Activated T-helper 17 cell treated with anti-CD3 and anti-CD28 coated beads, Interleukin-2, amount 50 U/mL, for 72 hours (primary cell): ENCODE measurements at places on chromosomes 5 and 9.

DNA sequence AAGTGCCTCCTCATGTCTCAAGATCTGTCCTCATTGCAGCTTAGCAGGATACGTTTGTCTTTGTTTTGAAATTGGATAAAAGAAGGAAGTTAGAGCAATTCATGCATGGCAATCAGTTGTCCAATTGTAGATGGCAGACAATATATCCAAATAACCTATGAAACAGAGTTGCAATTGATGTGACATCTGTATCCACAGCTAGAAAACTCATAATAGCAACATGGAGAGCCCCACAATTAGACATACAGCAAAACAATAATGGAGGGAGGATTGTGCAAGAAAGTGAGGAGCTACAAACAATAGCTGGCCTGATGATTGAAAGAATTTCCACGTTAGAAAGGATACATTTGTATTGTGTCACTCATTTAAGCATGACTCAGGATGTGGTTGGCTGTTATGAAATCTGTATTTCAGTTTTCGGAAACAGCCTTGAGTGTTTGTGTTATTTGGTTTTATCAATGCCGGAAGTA, 132.0 kb downstream of the FAM174A start:
- peak overlapping the region; percentile 8 for H3K4me3 ChIP-seq
- H3K4me1 ChIP-seq = peaks cover 8% of the 10 kb centered on the region
- no peaks in the 10 kb centered on the region for H3K27me3 ChIP-seq

GRCh38 chr9:93265301-93265971, 81.5 kb downstream of the WNK2 start:
- peaks cover 5% of the 10 kb centered on the region for H3K4me1 ChIP-seq
- no peaks in the 10 kb centered on the region for H3K36me3 ChIP-seq
- H3K4me3 ChIP-seq = no peak overlapping the region

- peak overlapping the region; percentile 95 for H3K27ac ChIP-seq
- peak; percentile 5 for ATAC-seq
- H3K27me3 ChIP-seq = no peaks in the 10 kb centered on the region
- H3K4me3 ChIP-seq = peak overlapping the region; percentile 87
- peaks cover 14% of the 10 kb centered on the region for H3K4me1 ChIP-seq
- H3K36me3 ChIP-seq = peaks cover 5% of the 10 kb centered on the region
These were observed 1.7 kb upstream of the AGTPBP1 start for GRCh38 chr9:85743275-85744128.

- ATAC-seq = no peak
- no peaks in the 10 kb centered on the region for H3K27me3 ChIP-seq
- peaks cover under 1% of the 10 kb centered on the region for H3K36me3 ChIP-seq
- H3K27ac ChIP-seq = no peak overlapping the region
- peaks cover 3% of the 10 kb centered on the region for H3K4me1 ChIP-seq
These were observed 152.3 kb downstream of the KDM4C start for GRCh38 chr9:6910032-6910431.

- no peaks in the 10 kb centered on the region for H3K36me3 ChIP-seq
- no peak overlapping the region for H3K27ac ChIP-seq
- ATAC-seq = no peak
- no peaks in the 10 kb centered on the region for H3K4me1 ChIP-seq
These were observed 46.2 kb upstream of the ANKRD55 start for GRCh38 chr5:56279291-56279690.

DNA sequence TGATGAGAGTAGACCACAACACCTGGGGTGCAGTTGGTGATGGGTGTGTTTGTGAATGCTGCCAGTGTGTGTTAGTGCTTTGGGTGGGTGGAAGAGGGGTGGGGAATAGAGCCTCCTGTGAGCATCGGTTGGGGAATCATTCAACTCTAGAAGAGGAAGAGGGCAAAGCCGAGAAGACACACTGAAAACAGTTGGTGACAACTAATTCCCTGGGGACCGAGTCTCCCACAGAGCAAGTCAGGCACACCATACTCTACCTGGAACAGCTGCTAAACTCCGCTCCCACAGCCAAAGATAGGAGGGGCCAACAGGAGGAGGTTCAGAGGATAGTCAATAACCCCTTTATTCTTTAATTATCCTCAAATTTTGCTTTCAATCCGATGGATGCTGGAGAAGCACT, 1.6 kb upstream of the ARHGEF39 start:
- H3K27ac ChIP-seq = peak overlapping the region; percentile 73
- peaks cover 34% of the 10 kb centered on the region for H3K4me1 ChIP-seq
- no peak for ATAC-seq

- peaks cover 11% of the 10 kb centered on the region for H3K27me3 ChIP-seq
- H3K36me3 ChIP-seq = no peaks in the 10 kb centered on the region
- H3K4me1 ChIP-seq = peaks cover 12% of the 10 kb centered on the region
- no peak overlapping the region for H3K4me3 ChIP-seq
- H3K27ac ChIP-seq = no peak overlapping the region
These were observed 30.0 kb upstream of the TRIO start for GRCh38 chr5:14112998-14113652.

DNA sequence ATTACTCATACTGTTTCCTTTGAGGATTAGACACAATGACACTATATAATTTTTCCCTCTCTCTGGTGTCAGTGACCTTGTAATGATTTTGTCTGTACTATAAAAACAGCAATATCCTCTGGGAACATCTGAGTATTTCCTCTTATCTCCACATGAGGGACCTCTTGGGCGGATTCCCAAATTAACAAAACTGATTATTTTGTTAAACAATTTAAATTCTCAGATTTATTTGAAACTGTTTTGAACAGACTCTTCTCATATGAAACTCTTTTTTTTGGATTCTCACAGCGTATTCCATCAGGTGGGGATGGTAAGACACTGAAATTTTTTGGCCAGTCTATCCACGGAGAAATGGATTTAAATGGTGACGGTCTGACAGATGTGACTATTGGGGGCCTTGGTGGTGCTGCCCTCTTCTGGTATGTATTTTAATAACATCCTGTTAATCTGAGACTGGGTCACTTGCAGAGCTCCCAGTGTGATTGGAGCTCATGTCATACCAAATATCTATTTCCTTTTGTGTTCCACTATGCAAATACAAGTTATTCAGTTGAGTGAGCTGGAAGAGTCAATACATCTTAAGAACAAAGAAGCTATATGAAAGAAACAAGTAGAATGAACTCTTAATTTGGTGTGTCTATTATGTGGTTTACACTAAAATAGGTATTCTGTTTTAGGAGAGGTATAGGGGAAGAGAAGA, 73.8 kb upstream of the ITGA2 start:
- H3K4me1 ChIP-seq = peaks cover 8% of the 10 kb centered on the region
- H3K4me3 ChIP-seq = peak overlapping the region; percentile 49
- peak; percentile 81 for ATAC-seq
- no peaks in the 10 kb centered on the region for H3K27me3 ChIP-seq
- H3K27ac ChIP-seq = no peak overlapping the region

GRCh38 chr9:20197976-20198685, 409.3 kb upstream of the SLC24A2 start:
- no peak overlapping the region for H3K4me3 ChIP-seq
- no peaks in the 10 kb centered on the region for H3K36me3 ChIP-seq
- peaks cover 4% of the 10 kb centered on the region for H3K27me3 ChIP-seq

GRCh38 chr5:96633820-96634219, 28.4 kb upstream of the CAST start:
- peaks cover 13% of the 10 kb centered on the region for H3K27me3 ChIP-seq
- no peak overlapping the region for H3K4me3 ChIP-seq
- no peak overlapping the region for H3K27ac ChIP-seq
- no peaks in the 10 kb centered on the region for H3K36me3 ChIP-seq
- H3K4me1 ChIP-seq = no peaks in the 10 kb centered on the region

- no peak overlapping the region for H3K27ac ChIP-seq
- no peaks in the 10 kb centered on the region for H3K27me3 ChIP-seq
- no peak overlapping the region for H3K4me3 ChIP-seq
- no peak for ATAC-seq
- H3K36me3 ChIP-seq = peaks cover 6% of the 10 kb centered on the region
These were observed 26.5 kb upstream of the DOCK2 start for GRCh38 chr5:169610606-169611005.

DNA sequence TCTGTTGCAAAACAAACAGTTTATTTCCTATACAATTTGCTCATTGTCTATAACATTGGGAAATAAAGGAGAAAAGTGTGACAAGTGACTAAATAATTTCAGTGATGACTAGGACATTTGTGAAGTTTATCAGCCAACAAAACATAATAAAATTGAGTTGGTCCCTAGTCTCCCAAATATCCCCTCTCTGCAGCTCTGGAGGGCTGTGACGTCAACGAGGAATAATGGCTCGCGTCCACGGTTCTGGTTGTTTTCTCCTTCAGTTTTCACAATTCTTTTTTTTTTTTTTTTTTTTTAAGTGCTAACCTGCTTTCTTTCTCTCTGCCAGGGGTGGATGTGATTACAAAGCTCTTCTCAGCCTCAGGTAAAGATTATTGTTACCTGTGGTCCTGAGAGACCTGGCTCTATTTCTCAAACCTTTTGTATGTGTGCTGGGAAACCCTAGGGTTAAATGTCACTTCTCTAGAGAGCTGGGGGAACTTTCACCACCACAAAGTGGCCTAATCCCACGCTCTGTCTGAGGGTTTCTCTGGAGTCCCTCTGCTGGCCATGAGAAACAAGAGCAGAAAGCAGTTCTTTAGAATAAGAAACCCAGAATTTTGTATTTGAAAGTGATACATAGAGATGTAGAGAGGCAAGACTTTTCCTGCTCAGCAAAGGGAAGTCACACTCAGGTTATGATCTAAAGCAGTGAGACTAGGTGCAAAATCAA, 36.2 kb upstream of the ANKRD55 start:
- peaks cover 5% of the 10 kb centered on the region for H3K27me3 ChIP-seq
- H3K4me3 ChIP-seq = peak overlapping the region; percentile 67
- H3K36me3 ChIP-seq = no peaks in the 10 kb centered on the region
- H3K4me1 ChIP-seq = peaks cover 16% of the 10 kb centered on the region
- peak overlapping the region; percentile 61 for H3K27ac ChIP-seq
- no peak for ATAC-seq

DNA sequence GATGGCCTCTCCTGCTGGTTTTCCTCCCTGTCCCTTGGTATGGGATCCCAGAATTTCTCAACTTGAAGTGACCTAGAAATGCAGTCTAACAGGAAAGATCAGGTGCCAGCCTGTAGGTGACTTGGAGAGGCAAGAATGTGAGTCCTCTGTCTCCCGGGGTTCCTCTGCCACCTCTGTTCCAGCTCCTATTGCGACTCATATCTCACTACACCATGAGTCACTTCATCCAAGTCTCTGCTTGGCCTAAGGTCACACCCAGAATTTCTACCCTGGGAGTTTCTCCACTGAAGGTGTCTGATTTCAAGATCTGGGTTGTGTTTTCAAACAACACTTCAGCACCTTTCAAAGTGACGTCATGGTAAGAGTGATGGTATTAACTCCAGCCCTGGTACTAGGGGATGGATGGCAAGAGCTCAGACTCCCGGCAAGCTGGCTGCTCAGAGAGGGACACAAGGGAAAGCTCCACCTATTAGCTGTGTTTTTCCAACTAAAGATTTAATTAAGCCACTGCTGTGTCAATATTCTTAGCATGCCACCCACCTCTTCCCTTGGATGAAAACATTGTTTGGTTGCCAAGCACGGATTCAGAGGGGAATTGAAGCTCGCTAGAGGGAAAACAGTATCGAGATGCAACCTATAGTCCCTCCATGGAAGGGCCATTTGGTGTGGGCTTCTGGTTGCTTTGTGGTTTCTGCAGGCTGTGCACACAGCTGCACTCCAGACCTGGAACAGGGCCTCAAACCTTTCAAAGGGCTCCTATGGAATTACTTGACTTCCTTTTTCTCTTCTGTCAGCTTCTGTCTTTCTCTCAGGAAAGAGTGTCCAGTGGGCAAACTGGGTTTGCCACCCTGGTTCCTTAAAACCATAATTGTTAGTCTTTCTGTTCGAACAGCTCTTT, 205.7 kb downstream of the GAS1 start:
- H3K27me3 ChIP-seq = no peaks in the 10 kb centered on the region
- no peaks in the 10 kb centered on the region for H3K4me1 ChIP-seq
- no peaks in the 10 kb centered on the region for H3K36me3 ChIP-seq
- ATAC-seq = no peak

DNA sequence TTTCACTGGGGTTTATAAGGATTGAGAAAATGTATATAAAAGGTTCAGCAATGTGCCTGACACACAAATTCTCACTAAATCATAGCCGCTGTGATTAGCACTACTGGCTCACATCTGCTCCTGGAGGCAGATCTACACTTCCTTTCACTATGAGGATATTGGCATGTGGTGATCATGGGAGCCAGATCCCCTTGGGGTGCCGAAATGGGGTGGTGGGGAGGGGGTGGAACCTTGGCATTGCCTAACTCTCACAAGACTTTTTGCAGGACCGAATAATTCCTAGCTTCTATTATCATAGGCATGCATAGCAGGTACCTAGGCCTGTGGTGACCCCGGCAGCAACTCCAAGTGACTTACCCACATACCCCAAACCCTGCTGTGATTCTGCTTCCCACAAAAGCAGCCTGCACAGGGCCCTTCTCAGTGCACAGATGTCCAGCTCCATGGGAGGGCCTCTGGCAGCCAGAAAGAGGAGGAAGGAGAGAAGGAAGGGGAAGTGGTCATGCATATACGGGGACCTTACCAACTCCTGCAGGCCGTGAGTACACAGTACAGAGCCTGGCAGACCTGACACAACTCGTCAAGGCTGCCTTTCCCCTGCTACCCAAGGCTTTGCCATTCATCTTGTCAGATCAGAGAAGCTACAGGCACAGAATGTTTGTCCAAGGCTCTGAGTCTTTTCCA, 61.3 kb upstream of the IQGAP2 start:
- H3K4me3 ChIP-seq = peak overlapping the region; percentile 34
- H3K27me3 ChIP-seq = no peaks in the 10 kb centered on the region
- peak overlapping the region; percentile 74 for H3K27ac ChIP-seq
- no peak for ATAC-seq
- no peaks in the 10 kb centered on the region for H3K36me3 ChIP-seq

DNA sequence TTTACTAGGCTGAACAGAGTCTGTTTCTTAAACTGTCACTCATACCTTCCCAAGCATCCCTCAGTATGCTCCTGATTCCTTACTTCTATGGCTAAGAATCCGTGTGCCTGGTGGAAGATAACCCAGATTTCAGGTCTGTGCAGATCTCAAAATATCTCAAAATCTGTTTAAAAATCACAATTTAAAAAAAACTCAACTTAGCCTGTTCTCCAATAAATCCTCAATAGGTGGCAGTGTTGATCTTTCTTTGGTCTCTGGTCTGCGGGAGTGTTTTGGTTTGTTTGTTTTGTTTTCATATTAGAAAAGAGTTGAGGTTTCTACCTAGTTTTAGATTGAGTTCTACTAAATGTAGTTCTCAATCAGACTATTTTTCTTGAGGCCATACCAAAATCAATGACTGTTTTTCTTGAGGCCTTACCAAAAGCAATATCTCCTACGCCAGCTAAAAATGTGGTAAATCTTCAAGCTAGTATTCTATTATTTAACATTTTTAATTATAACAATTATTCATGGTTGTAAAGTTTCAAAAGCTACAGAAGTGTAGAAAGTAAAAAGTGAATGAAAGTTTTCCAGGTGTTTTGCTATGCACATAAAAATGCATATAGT, 57.9 kb downstream of the TGFBR1 start:
- peak; percentile 46 for ATAC-seq
- H3K27ac ChIP-seq = no peak overlapping the region
- peaks cover 5% of the 10 kb centered on the region for H3K4me1 ChIP-seq

- ATAC-seq = peak; percentile 85
- H3K36me3 ChIP-seq = no peaks in the 10 kb centered on the region
- no peak overlapping the region for H3K4me3 ChIP-seq
These were observed 131.9 kb upstream of the ANKH start for GRCh38 chr5:15003511-15003920.
